Stimulated activated CD8-positive, alpha-beta memory T cell treated with anti-CD3 and anti-CD28 coated beads, Interleukin-7, amount 100 ng/mL, for 1 hour (primary cell): ENCODE measurements at places on chromosomes 11 and 22.

DNA sequence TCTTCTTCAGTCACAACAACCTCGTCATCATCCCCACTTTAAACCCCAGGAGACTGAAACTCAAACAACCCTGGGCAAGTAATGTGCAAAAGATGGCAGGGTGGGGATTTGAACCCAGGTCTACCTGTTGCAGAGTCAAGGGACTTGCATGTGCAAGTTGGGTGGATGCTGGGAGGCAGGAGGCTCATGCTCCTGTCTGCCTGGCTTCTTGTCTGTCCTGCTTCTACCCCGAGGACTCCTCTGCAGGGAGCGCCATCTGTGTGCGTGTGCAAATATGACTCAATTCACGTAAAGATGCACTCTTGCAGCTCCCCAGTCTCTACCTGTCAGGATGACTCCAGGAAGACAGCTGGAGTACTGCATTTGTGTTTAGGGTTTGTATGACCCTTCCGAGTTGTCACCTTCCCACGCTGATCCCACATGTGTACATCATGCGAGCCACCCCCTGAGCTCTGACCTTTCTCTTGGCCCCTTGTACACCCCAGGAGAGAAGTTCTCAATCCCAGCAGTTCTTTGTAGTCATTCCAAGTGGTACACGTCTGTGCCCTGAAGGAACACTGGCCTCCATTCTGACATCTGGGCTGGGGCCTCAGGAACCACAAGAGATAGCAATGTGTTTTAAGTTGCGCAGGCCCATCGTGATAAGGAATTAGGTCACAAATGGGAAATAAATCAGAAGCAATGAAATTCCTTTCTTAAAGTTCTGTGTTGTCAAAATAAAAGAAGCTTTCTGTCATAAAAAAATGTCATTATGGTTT, 95.7 kb downstream of the CWC15 start:
- DNase-seq, result no peak

DNA sequence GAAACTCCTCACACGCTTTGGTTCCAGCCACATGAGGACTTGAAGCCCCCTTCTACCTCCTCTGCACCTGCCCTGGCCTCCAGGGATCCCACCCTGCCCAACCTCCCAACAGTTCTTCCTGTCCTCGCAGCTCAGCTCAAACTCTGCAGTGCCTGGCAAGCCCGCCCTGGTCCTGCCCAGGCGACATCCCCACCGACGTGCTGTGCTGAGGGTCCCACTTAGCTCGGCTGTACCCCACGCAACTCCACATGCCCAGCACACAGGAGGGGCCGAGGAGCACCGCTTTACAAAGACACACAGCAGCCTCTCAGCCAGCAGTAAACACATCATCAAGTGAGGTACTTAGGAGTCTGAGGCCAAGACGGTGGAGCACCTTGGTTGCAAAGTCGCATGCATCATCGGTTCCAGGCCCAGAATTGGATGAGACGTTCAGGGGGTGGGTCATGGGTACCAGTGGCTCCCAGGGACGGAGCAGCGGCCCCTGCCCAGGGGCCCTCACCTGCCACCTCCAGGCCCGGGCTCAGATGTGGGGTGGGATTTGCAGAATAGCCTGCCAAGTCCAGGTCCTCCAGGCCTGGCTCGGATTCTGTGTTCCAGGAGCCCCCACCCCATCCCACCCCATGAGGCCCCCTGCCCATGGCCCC, 72.6 kb downstream of the CELSR1 start:
- DNase-seq, result no peak

DNA sequence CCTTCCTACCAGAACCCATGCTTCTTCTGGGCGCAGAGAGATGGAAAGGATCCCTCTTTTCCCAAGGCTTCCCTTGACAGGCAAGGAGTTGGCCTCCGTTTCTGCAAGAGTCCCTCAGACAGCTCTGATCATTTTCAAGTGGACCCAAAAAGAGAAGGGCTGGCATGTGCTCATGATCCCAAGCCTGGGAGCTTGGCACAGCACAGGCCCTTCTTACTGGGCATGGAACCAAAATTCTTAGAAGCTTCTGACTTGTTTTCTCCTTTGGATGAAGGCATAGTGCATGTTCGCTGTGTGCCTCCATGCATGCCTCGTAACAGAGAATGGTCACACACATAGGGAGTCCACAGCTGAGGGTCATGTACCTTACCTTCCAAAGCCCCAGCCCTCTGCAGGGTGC, 449.6 kb downstream of the MIAT start:
- DNase-seq, result no peak

DNA sequence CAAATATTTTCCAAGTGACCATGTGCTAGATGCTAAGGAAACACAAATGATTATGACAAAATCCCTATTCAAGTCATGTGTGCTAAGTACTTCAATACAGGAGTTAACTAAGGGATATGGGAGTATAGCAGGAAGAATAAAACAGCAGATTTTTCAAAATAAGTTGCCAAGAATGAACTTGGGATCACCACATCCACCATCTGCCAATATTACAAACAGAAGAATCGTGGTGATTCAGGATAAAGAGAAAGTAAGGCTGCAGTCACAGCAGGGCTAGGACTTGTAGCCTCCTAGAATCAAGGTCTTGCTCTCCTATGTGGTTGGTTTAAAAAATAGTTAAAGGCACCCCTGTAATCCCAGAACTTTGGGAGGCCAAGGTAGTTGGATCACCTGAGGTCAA, 34.3 kb downstream of the MRTFA start:
- no peak for DNase-seq

GRCh38 chr11:116730601-116731000, 42.2 kb downstream of the BUD13 start:
- DNase-seq, result no peak

GRCh38 chr11:61967924-61968757, 707 bp upstream of the FTH1 start:
- DNase-seq, result no peak

GRCh38 chr11:76795936-76796441, 12.8 kb downstream of the TSKU start:
- no peak for DNase-seq

DNA sequence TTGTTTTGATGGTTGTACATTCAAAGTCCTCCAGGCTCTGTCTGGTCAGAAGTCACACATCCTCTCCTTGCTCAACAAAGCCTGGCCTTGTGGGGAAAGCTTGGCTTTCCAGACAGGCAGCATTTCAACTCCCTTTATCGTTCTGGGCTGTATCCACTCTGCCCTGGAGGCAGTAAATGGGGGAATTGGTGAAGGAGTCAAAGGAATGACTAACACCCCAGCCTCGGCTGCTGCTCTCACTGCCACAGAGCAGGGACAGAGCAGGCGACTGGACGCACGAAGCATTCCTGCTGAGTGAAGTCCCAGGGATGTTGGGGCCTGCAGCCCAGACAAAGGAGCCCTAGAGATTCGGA, 52.8 kb downstream of the WNT11 start:
- no peak for DNase-seq

GRCh38 chr11:129012880-129013279, 70.2 kb upstream of the TP53AIP1 start:
- no peak for DNase-seq

DNA sequence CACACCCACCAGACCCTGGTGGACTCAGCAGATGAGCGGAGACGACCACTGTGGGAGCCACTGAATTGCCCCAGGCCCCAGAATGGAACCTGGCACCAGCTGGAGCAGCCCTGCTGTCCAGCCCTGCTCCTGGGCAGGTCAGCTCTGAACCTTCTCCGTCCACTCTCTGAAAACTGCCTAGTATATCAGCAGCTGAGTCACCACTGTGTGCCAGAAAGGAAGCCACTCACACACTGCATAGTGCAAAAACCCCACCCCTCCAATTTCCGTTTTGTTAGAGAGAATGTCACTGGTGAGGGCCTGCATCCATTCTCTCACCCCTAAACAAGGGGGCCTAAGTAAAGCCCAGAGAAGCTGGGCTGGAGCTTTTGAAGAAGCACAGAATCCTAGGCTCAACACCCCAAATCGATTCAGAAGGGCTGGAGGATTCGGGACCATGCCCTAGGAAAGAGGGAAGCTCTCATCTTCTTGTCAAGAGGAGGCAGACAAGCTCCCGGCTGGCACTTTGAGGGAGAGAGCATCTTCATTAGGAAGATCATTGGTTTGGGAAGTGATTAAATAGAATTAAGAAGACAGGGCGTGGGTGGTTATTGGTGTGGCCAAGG, 44.5 kb downstream of the GALNT18 start:
- no peak for DNase-seq

DNA sequence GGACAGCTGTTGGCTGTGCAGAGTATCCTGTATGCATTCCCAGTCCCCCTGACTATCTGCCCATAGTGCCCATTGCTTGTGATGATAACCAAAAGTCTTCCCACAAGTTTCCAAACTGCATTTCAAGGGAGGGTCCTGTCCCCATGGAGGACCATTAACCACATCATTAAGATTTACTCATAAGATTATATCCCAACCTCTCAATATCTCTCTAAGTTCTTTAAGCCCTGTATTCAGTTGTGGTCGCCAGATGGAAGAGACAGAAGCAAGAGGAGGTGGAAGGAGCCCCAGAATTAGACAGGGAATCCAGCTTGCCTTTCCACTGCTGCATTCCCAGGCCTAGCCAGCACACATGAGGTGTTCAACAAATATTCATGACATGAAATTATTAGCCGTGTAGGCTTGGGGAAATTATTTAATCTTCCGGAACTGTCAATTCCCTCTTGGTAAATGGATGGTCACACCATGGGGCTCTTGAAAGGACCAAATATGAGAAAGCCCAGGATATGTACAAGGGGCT, 42.6 kb upstream of the TIMP3 start:
- no peak for DNase-seq
